NCI-H1417 treated with DMSO at 0.1 percent for 48 hours (cell line): ENCODE measurements at places on chromosomes 1 and 21.

DNA sequence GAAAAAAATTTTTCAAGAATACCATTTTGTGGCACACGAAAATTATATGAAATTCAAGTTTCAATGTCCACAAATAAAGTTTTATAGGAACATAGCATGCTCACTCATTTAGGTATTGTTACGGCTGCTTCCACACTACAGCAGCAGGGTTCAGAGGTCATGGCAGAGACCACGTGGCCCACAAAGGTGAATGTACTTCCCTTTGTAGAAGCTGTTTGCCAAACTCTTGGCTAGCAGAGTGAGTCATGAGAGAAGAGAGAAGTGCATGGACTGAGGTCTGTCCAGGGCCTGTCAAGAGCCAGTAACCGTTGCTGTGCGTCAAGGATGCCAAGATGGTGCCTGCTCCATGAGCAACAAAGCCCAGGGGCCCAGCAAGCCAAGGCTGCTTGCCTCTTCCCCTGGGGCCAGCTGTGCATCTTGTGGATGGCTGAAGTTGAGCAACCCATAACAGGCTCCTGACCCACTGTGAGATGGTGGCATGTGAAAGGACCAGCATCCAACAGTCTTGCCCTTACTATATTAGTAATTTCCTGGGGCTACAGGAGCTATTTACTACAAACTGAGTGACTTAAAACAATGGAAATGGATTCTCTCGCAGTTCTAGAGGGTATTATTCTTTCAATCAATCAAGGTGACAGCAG is 64.8 kb upstream of the ATP5PO start:
- no peak for DNase-seq

- no peak for DNase-seq
Observed at GRCh38 chr1:166920561-166921475, 44.8 kb upstream of the TADA1 start.

GRCh38 chr1:7366286-7366954 is 404.7 kb upstream of the VAMP3 start:
- DNase-seq: no peak

DNA sequence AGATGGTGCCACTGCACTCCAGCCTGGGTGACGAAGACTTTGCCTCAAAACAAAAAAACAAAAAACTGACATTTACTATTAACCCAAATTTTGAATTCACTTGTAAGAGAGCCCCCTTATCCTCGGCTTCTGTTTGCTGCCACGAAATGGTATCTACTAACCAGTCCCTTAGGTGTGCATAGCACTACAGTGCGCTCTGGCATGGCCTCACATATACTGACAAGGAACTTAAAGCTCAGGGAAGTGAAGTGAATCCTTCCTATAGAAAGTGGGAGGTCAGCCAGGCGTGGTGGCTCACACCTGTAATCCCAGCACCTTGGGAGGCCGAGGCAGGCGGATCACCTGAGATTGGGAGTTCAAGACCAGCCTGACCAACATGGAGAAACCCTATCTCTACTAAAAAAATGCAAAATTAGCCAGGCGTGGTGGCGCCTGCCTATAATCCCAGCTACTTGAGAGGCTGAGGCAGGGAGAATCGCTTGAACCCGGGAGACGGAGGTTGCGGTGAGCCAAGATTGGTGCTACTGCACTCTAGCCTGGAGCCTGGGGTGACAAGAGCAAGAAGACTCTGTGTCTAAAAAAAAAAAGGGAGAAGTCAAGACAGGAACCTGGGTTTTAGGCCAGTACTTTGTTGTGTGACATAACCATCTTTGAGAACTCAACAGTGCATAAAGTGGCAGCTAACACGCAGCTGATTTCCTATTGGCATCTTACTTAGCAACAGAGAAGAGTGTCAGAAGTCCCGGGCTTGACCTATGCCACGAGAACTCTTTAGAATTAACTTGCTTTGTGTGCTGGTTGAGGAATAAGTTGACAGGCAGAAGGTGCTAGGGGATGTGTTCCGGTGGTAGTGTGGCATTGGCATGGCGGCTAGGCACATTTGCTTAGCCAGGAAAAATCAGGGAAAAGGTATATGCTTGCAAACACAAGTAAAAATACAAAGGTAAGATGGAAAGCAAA is 16.8 kb downstream of the ERRFI1 start:
- no peak for DNase-seq

- no peak for DNase-seq
Observed at GRCh38 chr1:111221633-111222291, 5.8 kb upstream of the CHI3L2 start.

GRCh38 chr1:79373481-79374125 is 367.1 kb upstream of the ADGRL4 start:
- no peak for DNase-seq

DNA sequence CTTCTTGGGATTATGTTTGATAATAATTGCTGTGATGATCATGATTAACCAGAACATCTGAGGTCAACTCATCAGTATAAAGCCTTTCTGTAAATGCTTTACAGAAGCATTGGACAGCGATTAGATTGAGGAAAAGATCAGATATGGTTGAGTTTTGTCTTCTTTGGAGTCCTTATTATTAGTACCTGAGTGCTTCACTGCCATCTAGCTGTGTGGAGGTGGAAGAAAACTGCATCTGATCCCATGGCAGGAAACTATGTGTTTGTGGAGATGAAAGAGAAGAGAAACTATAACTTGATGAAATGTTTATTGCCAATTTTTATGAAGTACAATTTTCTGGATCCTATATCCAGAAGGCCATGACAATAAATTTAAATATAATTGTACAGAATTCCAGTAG is 11.4 kb downstream of the FLG2 start:
- DNase-seq: no peak

- DNase-seq: no peak
Observed at GRCh38 chr1:208161005-208161404, 83.2 kb downstream of the PLXNA2 start.

- DNase-seq: no peak
Observed at GRCh38 chr21:34363733-34364132, at the start of gene KCNE2. Gene KCNE2 (plus strand): TSS chr21:34364006. CDS start chr21:34370479, 6,473 bp downstream.

DNA sequence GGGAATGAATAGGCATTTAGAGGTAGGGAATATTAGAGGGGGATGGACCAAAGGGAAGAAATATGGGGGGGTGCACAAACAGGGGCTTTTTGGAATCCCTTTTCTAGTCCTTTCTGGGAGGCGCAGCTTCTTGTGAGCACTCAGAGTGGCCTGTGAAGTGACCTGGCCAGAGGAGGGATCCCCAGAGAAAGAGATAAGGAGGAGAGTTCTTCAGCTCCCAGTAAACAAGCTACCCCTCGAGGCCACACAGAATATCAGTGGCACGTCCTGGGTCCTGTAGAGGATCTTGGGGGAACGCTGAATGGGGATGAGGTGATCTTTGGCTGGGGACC is 19.4 kb downstream of the VANGL2 start:
- DNase-seq: no peak

GRCh38 chr1:215119719-215120365 is 37.3 kb downstream of the KCNK2 start:
- no peak for DNase-seq

- DNase-seq: peak; percentile 47
Observed at GRCh38 chr1:54046671-54047383, 6.2 kb downstream of the TMEM59 start.

- DNase-seq: no peak
Observed at GRCh38 chr1:228415853-228416216, 826 bp downstream of the TRIM17 start.

DNA sequence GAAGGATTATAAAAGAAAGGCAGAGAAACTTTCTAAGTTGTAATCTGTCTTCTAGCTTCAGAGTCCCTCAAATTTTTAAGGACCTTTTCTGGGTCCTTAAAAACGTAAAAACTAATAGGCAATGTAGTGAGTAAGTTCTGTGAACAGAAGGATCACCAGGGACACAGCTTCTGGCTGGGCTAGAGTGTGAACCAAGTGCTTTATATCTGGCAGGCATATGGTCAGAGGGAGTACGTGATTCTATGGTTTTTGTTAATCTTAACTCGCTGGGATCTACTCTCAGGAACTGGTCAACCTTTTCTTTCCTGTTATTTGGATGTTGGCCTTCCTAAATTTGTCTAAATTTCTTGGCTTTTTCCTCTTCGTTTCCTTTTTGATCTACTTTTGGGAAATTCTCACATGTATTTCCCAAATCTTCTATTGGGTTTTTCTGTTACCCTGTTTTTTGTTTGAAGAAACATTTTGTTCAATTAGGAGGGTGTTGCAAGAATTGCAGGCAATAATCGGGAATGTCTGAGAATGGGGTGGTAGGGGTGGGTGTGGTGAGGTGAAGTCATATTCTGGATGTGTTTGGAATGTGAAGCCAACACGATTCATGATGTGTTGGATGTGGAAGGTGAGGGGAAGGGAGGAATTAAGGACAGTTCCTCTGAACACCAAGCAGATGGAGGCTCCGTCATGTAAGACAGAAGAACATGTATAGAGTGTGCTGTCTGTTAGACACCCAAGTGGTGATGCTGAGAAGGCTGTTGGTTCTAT is 193.2 kb downstream of the FMN2 start:
- DNase-seq: no peak

DNA sequence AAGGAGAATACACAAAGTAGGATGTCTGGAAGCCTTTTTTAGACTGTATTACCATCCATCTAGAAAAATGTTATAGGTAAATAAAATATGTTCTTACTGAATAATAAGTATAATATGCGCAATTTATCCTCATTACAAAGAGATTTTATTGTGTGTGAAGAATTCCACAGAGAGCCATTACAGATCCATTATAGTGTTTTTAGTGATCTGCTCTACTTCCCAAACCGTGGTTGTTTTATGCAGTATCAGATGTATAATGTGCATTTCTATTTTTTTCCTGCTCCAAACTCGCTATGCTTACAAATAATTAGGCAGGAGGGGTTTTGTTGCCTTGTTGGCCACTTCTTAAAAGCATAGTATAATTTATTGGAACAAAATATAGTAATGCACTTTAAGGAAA is 447.8 kb downstream of the USP25 start:
- DNase-seq: no peak

GRCh38 chr1:25799352-25799934 is 550 bp upstream of the SELENON start:
- no peak for DNase-seq

DNA sequence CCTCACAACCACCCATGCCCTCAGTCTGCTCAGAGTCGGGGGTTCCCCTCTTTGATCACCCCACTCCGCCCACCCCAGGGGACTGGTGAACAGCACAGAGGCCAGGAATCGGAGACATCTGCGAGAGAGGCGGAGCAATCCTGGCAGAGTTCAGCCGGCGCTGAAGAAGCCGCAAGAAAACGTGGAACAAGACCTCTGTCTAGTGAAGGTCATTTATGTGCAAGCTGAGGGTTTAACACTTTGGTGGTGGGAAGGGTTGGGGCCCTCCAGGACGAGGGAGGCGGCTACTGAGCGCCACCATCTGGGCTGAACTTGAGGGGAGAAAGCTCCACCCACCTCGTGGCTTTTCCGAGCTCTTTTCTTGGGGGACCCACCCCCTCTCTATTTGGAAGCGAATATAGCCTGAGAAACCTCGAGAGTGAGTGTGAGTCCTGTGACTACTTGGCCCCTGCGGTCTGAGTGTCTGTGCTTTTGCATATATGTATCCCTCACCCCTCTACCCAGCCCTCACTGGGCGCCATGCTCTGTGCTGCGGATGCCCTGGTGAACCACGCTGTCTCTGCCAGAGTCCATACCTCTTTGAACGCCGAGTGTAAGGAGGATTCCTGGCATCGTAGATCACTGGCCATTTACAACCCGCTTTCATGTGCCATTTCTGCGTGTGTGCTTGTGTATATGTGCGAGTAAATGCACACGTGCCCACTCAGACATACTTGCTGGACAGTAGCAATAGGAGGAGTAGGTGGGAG is 1.2 kb upstream of the EPHA10 start:
- DNase-seq: no peak

DNA sequence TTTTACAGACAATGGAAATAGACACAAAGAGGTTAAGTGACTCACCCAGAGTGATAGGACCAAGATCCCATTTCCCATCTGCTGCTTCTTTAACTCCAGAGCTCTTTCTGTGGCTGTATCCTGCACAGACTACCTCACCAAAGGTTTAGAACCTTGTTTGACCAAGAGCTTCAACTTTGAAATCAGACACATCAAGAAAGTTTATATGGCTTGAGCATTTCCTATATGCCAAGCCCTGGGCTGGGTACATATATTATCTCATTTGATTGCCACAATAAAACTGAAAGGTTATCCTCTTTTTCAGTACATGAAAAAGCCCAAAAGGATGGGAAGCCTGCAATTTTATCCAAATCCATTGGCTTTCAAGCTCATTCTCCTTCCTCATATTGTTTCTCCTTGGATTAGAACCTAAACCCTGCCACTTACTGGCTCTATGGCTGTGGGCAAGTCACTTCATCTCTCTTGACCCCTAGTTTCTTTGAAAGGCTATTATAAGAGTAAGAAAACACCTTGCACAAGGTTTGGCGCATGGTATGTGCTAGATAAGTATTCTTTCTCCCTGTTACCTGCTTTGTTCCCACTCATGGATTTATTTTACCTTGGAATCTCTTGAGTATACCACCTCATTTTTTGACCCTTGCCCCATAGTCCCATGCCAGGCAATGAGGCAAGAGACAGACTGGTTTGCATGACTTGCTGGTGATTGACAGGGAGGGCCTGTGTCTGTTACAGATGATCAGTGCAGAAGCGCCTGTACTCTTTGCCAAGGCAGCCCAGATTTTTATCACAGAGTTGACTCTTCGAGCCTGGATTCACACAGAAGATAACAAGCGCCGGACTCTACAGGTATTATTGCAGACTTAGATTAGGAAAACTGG is 34.5 kb upstream of the KCNQ4 start:
- no peak for DNase-seq

DNA sequence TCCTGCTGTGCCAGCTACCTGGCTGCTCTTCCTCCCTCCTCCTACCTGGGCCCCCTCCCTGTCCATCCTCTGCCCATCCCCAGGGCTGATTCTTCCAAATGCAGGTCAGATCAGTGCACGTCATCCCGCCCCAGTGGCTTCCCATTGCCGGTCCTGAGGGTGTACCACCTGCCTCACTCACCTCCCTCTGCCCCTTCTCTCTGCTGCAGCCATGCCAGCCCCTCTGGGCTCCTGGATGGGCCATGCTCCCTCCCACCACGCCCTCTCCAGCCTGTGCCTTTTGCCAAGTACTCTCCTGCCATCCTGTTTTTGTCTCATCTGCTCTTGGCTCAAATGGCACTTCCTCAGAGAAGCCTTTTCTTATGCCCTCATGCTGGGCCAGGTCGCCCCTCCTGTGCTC is 95.8 kb downstream of the ARHGEF10L start:
- DNase-seq: no peak

DNA sequence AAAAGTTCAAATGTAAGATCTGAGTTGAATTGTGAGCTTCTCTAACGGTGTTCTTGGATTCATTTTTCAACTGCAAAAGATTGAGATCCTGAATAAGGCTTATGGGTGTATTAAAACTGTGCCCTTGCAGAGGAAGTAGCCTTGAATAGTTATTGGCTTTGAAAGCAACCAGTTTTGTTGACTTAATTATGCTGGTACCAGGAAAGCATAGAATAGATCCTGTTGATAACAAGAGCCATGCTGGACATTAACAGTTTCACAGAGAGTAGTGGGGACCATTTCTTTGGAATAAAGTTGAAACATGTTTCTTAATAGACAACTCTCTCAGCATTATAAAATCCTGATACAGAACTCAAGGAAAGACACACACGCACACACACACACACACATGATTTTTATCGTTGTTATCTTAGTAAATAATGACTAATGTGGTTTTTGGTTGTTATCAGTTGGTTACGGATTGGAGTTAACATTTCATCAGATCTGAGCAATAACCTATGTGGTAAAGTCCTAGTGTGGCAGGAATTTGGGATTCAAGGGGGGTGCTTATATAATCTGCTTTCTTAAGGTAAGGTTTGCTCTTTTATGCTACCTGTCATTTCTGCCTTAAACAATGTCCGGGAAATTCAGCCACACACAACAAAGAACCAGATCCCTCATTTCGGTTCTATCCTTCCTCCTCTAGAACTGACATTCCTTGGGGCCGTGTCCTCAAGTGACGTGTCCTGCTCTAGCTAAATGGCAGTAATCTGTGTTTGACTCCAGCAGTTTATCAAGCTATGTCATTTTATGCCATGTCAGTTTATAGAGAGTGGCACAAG is 330.9 kb downstream of the CHRM3 start:
- DNase-seq: no peak
